Stimulated activated CD4-positive, alpha-beta T cell treated with anti-CD3 and anti-CD28 coated beads, Interleukin-12 subunit alpha, Interleukin-12 subunit beta, amount 100 ng/mL, for 4 hours (primary cell): ENCODE measurements at places on chromosomes 11 and 22.
A peak's percentile ranks its signal among the peaks of the same experiment; 100 is the strongest.

DNA sequence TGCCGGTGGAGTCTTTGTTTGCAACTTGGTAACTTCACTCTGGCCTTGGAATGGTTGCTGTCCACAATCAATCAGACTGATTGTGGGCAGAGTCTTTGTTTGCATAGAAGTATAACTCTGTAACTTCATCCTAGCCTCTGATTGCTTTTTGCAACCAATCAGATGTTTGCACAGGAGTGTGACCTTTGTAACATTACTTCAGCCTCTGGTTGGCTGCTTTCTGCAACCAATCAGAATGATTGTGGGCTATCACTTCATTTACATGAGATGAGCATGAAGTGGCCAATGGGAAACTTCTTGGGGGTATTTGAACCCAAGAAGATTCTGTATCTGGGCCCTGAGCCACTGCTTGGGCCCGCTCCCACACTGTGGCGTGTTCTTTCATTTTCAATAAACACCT lies 79.6 kb upstream of the CLDN5 start:
- DNase-seq: no peak

GRCh38 chr11:126163074-126163700 lies 48.3 kb downstream of the RPUSD4 start:
- DNase-seq: no peak

DNA sequence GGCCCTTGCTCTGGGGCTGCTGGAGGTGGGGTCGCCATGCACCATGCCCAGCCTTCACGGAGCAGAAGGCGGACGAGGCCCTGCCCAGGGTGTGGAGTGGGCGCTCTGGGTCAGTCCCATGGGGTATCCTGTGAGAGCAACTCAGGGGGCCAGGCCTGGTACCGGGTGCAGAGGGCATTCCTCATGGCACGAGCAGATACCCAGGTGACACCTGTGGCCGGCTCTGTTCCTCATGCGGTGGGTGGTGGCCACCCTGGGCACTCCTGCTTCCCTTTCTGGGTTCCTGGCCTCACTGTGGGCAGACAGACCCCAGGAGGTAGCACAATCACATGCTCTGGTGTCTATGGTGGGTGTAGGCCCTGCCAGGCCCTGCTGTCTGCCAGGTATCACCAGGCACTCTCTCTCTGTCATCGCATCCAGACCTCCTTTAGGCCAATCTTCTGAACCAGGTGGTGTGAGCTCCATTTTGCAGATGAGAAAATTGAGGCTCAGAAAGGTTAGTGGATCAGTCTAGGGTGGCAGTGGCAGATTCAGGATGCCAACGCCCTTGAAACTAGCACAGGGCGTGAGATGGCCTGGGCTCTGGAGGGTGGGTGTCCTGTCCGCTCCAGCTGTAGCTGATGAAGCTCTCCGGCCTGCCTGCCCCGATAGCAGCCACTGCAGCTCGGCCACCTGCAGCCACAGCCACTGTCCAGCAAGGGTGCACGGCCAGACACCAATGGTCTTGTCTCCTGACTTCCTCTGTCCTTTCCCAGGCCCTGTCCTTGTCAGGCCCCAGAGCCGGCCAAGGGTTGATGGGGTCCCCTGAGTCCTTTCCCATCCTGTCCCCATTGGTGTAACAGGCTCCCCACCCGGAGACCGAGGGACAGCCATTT lies 15.1 kb downstream of the DGKZ start:
- no peak for DNase-seq

DNA sequence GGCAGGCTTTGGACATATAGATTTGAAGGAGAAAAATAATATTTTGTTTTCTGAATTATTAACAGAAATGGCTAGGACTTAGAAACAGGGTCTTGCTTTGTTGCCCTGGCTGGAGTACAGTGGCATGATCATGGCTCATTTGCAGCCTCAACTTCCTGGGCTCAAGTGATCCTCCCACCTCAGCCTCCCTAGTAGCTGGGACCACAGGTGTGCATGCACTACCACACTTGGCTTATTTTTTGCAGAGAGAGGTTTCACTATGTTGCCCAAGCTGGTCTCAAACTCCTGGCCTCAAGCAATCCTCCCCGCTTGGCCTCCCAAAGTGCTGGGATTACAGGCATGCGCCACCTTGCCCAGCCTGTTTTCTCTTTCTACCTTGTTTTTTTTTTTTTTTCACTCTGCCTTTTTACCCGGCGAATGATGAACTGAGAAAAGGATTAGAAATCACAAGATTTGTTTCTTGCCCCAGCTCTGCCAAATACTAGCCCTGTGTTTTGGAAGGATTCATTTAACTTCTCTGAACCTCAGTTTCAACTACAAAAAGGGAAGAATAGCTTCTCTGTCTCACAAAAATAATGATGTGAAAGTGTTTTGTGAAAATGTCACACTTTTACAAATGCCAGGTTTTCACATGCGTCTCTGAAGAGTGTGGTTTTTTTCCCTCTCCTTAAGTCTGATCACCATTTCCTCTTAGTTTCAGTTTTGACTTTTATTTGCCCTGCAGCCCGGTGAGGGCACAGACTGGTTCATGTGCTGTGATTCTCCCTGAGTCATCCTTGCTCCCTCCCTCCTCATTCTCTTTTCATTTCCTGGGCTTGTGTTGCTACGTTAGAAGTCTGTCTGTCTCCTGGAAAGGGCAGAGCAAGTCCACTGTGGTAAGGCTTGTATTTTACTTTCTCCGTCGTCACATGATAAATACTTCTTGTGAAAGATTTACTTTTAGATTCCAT lies 67.7 kb downstream of the BCL2L13 start:
- DNase-seq: peak; percentile 13

GRCh38 chr22:45072322-45072903 lies 62.6 kb upstream of the PHF21B start:
- DNase-seq: no peak
